ENCODE measurements at places on chromosomes 11 and 22. TPM values are rescaled to one million over a fixed set of nuclear protein-coding genes. Genes with fewer than 3 reads are reported as not detected.

GRCh38 chr22:39546889-39547586 is 14.5 kb upstream of the RPS19BP1 start:
- H3K27ac ChIP-seq = no peak overlapping the region
- no peaks in the 10 kb centered on the region for H3K36me3 ChIP-seq
- DNase-seq = no peak
- no peak overlapping the region for H3K4me3 ChIP-seq
- peaks cover 35% of the 10 kb centered on the region for H3K27me3 ChIP-seq
- H3K4me1 ChIP-seq = peaks cover 6% of the 10 kb centered on the region

H19 gene
- not detected for total RNA-seq

GRCh38 chr22:18044548-18045271 is 20.3 kb upstream of the MICAL3 start:
- no peak overlapping the region for H3K27ac ChIP-seq
- no peak for DNase-seq
- H3K4me1 ChIP-seq = no peaks in the 10 kb centered on the region
- no peak overlapping the region for H3K4me3 ChIP-seq
- no peaks in the 10 kb centered on the region for H3K27me3 ChIP-seq

DNA sequence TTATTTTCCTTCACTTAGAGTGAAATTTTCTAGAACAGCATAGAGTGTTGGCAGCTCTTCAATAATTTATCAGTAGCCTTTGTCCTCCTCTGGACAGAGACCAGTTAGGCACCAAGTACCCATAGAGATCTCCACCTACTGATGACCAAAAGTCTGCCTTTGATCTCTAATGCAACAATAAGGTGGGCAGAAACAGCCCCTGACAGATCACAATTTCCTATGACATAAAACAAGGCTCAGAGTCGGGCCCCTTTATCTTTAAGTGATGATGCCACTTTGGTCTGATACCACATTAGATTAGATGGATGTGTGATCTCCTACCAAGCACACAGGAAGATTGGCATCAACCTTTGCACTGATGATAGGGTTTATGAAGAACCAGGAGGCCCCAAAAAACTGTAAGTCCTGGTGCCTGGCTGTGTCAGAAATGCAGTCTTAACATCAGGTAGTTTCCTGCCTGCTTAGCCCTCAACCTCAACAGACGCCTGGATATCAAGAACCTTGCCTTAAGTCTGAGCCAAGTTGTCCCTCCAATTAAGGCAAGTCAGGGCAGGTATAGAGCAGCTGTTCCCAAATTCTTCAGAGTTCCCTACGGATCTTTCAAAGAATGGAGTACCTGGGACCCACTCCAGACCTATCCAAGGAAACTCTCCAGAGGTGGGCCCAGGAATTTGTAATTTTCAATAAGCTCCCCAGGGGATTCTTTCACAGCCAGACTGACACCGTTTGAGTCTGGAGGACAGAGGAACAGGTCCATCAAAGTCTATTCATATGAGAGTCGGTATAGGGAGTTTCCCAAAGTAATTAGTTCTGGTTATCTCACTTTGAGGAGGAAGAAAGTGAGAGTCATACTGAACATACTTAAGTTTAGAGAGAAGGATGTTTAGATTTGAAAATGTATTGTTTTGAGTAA is 30.6 kb upstream of the TMPRSS4 start:
- no peaks in the 10 kb centered on the region for H3K36me3 ChIP-seq
- H3K4me1 ChIP-seq = peaks cover 83% of the 10 kb centered on the region
- peak; percentile 25 for DNase-seq

SPI1 gene
- 0.11 TPM for total RNA-seq

GRCh38 chr11:117792992-117793391 is 4.0 kb downstream of the DSCAML1 start:
- H3K4me3 ChIP-seq = no peak overlapping the region
- no peak overlapping the region for H3K27ac ChIP-seq
- H3K27me3 ChIP-seq = peaks cover 37% of the 10 kb centered on the region
- H3K4me1 ChIP-seq = peaks cover 3% of the 10 kb centered on the region

DNA sequence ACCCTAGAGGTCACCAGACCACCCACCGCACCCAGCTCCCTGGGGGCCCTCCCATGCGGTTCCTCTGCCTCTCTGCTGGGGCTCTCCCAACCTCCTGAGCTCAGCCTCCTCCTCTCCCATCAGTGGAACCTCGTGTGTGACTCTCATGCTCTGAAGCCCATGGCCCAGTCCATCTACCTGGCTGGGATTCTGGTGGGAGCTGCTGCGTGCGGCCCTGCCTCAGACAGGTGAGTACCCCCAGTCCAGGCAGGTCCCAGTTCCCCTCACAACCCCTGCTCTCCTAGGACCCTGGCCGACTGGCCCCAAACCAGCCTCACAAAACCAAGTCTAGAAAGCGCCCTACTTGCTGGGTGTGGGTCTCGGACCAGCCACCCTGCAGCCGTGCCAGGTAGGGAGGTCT is 1.6 kb downstream of the SLC22A12 start:
- no peak overlapping the region for H3K4me3 ChIP-seq
- H3K27ac ChIP-seq = no peak overlapping the region

DNA sequence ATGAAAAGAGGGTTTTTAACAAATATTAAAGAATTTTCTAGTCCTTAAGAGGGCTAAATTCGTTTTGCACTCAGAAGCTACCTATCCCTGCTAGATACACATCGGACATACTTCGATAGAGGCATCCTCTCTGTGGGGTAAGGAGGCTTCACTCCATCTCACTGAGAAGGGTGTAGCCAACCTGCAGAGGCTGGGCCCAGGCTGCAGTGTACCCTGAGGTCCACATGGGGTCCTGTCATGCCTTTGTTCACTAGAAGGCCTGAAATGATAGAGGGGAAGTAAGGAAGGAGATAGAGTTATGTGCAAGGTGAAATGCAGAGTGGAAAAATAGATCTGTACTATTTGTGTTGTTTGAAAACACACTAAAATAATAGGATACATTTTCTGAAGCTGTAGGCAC is 45.6 kb downstream of the IGSF9B start:
- H3K36me3 ChIP-seq = peaks cover 62% of the 10 kb centered on the region
- H3K27ac ChIP-seq = no peak overlapping the region
- no peaks in the 10 kb centered on the region for H3K27me3 ChIP-seq
- no peaks in the 10 kb centered on the region for H3K4me1 ChIP-seq
- no peak for DNase-seq

AQP11 gene
- 0.52 TPM for total RNA-seq

DNA sequence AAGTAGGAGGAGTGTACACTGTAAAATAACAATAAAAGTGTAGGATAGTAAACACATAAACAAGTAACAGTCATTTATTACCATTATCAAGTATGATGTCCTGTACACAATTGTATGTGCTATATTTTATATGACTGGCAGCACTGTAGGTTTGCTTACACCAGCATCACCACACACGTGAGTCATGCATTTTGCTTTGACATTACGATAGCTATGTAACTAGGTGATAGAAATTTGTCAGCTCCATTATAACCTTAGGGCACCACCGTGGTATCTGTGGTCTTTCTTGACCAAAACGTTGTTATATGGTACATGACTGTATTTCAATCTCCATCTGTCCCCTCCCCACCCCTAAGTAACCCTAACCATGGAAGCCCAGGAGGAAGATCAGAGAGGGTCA is 1.1 kb downstream of the DNAL4 start:
- peaks cover 8% of the 10 kb centered on the region for H3K4me1 ChIP-seq
- peaks cover 2% of the 10 kb centered on the region for H3K27me3 ChIP-seq
- H3K4me3 ChIP-seq = peak overlapping the region; percentile 86
- no peak for DNase-seq
- H3K36me3 ChIP-seq = no peaks in the 10 kb centered on the region

SLC22A12 gene
- total RNA-seq = not detected

GRCh38 chr11:73176145-73176873 is 34.2 kb upstream of the FCHSD2 start:
- no peaks in the 10 kb centered on the region for H3K36me3 ChIP-seq
- no peak for DNase-seq
- H3K4me1 ChIP-seq = peaks cover 13% of the 10 kb centered on the region
- H3K27me3 ChIP-seq = peaks cover 11% of the 10 kb centered on the region
- no peak overlapping the region for H3K27ac ChIP-seq

GRCh38 chr22:36442506-36443197 is 38.8 kb downstream of the TXN2 start:
- H3K27me3 ChIP-seq = no peaks in the 10 kb centered on the region
- peaks cover 19% of the 10 kb centered on the region for H3K4me1 ChIP-seq
- DNase-seq = no peak
- no peak overlapping the region for H3K27ac ChIP-seq
- H3K36me3 ChIP-seq = no peaks in the 10 kb centered on the region
- no peak overlapping the region for H3K4me3 ChIP-seq

DNA sequence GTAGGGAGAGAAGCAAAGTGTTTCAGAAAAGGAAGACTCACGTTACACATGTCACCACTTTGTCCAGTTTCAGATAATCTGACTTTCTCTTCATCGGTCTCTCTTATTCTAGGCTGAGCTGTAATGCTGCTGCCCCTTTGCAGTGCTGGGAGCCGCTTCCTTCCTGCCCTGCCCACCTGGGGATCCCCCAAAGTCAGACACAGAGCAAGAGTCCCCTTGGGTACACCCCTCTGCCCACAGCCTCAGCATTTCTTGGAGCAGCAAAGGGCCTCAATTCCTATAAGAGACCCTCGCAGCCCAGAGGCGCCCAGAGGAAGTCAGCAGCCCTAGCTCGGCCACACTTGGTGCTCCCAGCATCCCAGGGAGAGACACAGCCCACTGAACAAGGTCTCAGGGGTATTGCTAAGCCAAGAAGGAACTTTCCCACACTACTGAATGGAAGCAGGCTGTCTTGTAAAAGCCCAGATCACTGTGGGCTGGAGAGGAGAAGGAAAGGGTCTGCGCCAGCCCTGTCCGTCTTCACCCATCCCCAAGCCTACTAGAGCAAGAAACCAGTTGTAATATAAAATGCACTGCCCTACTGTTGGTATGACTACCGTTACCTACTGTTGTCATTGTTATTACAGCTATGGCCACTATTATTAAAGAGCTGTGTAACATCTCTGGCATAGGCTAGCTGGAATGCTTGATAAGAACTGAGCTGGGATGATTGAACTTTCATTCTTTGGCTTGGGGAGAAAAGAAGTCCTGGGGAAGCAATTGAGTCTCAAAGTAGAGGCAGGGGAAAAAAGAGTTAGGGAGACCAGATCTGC is 31.2 kb upstream of the SMIM35 start:
- H3K4me3 ChIP-seq = no peak overlapping the region
- no peak for DNase-seq
- H3K36me3 ChIP-seq = no peaks in the 10 kb centered on the region
- H3K27me3 ChIP-seq = peaks cover 33% of the 10 kb centered on the region
- H3K27ac ChIP-seq = no peak overlapping the region

DNA sequence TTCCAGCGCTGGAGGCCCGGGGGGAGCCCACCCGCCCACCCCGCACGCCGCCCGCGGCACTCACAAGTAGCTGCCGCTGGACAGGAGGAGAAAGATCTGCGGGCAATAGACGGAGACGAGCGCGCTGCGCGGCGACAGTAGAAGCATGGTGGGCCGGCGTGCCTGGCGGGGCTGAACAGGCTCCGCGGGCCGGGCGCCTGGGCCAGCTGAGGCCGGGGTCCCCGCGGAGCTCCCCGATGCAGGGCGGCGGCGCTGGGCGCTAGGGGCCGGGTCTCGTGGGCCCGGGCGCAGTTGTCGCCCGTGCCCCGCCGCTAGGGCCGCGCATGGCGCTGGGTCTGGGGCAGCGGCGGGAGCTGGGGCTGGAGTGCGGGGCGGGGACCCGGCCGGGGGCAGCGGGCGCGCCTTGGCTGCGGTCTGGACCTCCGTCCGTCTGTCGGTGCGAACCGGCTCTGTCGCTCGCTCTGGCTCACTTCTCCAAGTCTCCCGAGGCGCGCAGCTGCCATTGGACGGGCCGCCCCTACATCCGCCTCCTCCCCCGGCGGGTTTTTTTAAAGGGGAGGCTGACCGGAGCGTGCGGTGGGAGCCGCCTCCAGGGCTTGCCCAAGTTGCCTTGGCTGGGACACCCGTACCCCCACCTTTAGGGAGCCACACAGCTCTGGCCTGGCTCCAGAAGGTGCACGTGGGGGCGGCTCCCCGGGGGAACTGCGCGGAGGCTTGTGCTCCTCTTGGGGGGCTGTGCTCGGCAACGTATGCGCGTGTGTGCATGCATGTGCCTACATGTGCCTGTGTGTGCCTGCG is 4.7 kb downstream of the WNT7B start:
- H3K4me1 ChIP-seq = peaks cover 1% of the 10 kb centered on the region
- no peak overlapping the region for H3K27ac ChIP-seq
- no peak overlapping the region for H3K4me3 ChIP-seq

IGLL1 gene
- 0.21 TPM for total RNA-seq

DNA sequence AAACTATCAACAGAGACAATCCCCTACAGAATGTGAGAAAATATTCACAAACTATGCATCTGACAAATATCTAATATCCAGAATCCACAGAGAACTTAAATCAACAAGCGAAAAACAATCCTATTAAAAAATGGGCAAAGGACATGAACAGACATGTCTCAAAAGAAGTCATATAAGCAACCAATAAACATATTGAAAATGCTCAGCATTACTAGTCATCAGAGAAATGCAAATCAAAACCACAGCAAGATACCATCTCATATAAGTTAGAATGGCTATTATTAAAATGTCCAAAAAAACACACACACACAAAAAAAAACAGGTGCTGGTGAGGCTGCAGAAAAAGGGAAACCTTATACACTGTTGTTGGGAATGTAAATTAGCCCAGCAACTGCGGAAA is 8.3 kb upstream of the OR52E8 start:
- H3K4me3 ChIP-seq = no peak overlapping the region
- H3K4me1 ChIP-seq = no peaks in the 10 kb centered on the region
- H3K27ac ChIP-seq = no peak overlapping the region
- no peak for DNase-seq
- H3K36me3 ChIP-seq = no peaks in the 10 kb centered on the region

GRCh38 chr22:33542722-33543121 is 377.6 kb downstream of the LARGE1 start:
- no peaks in the 10 kb centered on the region for H3K36me3 ChIP-seq
- no peak overlapping the region for H3K27ac ChIP-seq
- peaks cover 2% of the 10 kb centered on the region for H3K4me1 ChIP-seq
- no peaks in the 10 kb centered on the region for H3K27me3 ChIP-seq
- no peak for DNase-seq
- no peak overlapping the region for H3K4me3 ChIP-seq

DNA sequence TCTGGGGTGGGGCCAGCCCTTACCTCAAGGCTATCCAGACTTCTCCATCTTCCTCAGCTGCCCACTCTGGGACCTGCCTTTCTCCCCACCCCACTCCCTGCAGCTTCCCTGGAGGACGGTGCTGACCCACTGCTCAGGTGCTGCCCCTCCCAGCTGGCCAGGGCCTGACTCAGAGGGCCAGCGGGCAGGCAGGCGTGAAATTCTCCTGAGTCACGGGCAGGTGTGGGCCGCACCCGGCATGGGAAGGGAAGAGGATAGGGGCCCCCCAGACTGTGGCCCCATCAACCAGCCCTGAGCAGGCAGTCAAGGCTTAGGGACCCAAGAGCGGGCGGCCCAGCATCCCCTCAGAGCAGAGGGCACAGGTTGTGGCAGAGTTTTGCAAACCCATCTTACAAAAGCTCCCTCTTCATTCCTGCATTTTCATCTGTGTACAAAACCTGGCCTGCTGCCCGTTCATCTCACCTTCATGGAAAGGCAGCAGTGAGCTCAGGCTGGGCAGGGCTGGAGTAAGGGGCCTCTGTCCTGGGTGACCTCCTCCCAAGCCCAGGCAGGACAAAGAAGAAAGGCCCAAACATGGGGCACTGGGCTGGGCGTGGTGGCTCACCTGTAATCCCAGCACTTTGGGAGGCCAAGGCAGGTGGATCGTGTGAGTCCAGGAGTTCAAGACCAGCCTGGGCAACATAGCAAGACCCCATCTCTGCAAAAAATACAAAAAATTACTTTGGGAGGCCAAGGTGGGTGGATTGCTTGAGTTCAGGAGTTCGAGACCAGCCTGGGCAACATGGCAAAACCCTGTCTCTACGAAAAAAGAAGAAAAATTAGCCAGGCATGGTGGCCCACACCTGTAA is 6.1 kb downstream of the RHOD start:
- H3K27ac ChIP-seq = no peak overlapping the region
- DNase-seq = no peak
- no peak overlapping the region for H3K4me3 ChIP-seq
- no peaks in the 10 kb centered on the region for H3K36me3 ChIP-seq
- no peaks in the 10 kb centered on the region for H3K4me1 ChIP-seq
